ENCODE measurements at places on chromosomes 6 and 20.

GRCh38 chr6:114634016-114634415, 291.2 kb upstream of the HS3ST5 start:
- H3K27me3 ChIP-seq, result no peaks in the 10 kb centered on the region
- H3K4me3 ChIP-seq, result no peak overlapping the region
- no peak overlapping the region for H3K27ac ChIP-seq
- no peaks in the 10 kb centered on the region for H3K36me3 ChIP-seq

DNA sequence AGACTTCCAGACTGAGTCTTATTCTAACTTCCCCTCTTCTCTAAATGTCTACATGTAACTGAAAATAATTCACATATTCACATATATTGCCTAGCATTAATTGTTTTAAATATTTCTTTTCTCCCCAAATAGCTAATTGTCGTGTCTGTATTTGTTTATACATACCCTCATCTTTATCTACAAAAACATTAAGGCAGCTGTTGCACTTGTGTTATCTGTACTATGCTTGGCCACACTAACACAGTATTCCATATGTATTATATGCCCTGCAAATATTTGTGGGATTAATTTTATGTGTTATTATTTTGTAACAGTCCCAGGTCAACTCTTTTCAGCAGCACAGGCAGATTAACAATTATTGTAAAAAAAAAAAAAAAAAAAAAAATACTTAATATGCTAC, 11.7 kb downstream of the HDAC2 start:
- no peaks in the 10 kb centered on the region for H3K27me3 ChIP-seq
- peaks cover 5% of the 10 kb centered on the region for H3K4me1 ChIP-seq
- H3K36me3 ChIP-seq, result peaks cover 27% of the 10 kb centered on the region

- H3K27ac ChIP-seq, result peak overlapping the region; percentile 93
- H3K36me3 ChIP-seq, result peaks cover 45% of the 10 kb centered on the region
- DNase-seq, result no peak
- H3K27me3 ChIP-seq, result no peaks in the 10 kb centered on the region
- H3K4me1 ChIP-seq, result peaks cover 69% of the 10 kb centered on the region
These were observed 36.2 kb downstream of the FYN start for GRCh38 chr6:111837007-111837406.

DNA sequence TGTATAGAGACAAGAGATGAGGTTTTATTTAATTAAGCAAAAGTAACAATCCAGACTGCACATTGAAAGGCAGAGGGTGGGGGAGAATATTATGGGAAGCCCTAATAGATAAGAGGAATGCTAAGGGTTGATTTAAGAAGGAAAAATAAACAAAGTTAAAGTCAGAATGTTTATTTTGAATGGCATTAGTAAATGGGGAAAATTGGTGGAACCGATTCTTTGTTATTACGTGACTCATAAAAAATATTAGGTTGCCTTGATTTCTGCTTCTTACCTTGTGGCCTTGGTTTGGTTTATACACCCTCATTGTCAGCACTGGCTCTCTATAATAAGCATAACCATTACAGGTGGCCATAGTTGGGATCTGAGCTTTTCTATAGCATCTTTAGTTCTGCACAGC, 674.8 kb upstream of the CITED2 start:
- H3K27ac ChIP-seq, result no peak overlapping the region
- H3K36me3 ChIP-seq, result no peaks in the 10 kb centered on the region
- DNase-seq, result no peak
- H3K27me3 ChIP-seq, result peaks cover 4% of the 10 kb centered on the region

DNA sequence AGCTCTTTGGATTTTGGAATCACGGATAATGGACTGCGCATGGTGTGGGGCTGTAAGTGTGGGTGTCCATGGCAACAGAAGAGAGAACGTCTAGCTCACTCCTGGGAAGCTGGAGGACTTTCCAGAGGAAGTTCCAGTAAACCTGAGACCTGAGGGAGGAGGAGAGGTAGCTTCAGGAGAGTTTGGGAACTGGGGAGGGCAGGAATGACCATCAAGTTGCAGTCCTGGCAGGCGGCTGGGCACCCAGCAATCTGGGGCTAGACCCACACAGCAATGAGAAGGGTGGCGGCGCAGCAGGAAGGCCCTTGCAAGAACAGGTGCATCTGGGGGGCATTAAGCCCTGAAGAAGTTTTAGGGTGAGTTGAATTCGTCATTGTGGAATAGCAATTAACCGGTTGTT, 95.9 kb downstream of the FOXC1 start:
- H3K4me1 ChIP-seq, result no peaks in the 10 kb centered on the region
- H3K27ac ChIP-seq, result no peak overlapping the region
- no peak overlapping the region for H3K4me3 ChIP-seq
- no peaks in the 10 kb centered on the region for H3K36me3 ChIP-seq
- H3K27me3 ChIP-seq, result no peaks in the 10 kb centered on the region
- DNase-seq, result no peak

Data from T-helper 2 cell treated with Interferon-gamma antibody and Interleukin-4, amounts not matched to agents 5 μg/mL and 100 μg/mL, for 36 hours (primary cell).